Cardiac septum (tissue), 1 donor: ENCODE measurements at places on chromosomes 2 and 18. TPM values are rescaled to one million over a fixed set of nuclear protein-coding genes. Genes with fewer than 3 reads are reported as not detected.

The ACMSD gene
- not detected for total RNA-seq

GRCh38 chr2:165406173-165406572 is 63.3 kb upstream of the CSRNP3 start:
- DNase-seq = no peak

GRCh38 chr2:10847008-10847407 is 34.4 kb upstream of the PDIA6 start:
- DNase-seq = peak; percentile 93

The RPL31 gene
- total RNA-seq = 649 TPM

GRCh38 chr2:207136874-207137273 is 28.9 kb downstream of the KLF7 start:
- DNase-seq = no peak

The RAB6D gene
- 0.16 TPM for total RNA-seq

The MROH2A gene
- not detected for total RNA-seq

The MFF gene
- total RNA-seq = 75.6 TPM

DNA sequence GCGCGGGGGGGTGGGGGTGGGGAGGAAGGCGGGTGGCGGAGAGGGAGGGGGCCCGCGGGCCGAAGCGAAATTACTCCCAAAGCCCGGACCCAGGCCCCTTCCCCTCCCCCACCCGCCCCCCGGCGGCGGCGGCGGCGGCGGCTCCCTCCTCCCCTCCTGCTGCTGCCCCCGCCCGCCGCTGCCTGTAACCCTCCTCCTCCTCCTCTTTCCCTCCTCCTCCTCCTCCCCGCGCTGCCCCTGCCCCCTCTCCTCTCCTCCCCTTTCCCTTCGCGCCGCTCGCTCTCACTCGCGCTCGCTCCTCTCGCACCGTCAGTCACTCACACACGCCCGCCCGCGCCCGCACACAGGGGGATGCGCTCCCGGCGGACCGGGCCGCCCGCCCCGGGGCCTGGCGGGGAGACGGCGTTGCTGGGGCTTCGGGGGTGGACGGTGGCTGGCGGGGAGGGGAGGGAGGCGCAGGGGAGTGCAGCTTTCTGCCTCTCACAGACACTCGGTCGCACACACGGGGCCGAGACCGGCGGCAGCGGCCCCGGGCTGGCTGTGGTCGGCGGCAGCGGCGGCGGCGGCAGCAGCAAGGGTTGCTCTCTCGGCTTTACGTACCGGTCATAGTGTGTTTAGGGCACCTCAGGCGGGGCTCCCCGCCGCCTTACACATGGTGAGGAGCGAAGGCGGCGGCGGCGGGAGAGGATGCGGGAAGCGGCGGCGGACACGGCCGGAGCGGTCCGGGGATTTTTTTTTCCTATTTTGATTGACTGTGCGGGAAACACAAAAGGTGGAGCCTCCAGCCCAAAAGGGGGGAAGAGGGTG is 405 bp downstream of the SP3 start:
- peak; percentile 94 for DNase-seq

DNA sequence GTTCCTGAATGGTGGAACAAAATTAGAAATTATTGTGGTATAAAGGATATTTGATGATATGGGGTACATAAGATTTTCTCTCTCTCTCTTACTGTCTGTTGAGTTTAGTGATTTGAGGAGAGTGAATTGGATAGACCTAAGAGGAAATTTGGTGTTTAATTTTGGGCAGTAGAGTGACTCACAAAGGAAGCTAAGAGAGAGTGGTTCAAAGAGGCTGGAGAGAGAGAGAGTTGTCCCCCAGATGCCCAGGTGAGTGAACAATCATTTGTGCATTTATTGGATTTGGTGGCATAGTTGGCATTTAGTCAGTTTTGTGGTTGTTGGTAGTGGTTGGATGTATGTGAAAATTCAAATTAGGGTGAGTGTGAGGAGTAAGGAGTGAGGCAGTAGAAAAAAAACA is 56.8 kb downstream of the GPD2 start:
- no peak for DNase-seq

The PLEKHB2 gene
- 41.3 TPM for total RNA-seq

The ST3GAL5 gene
- total RNA-seq = 3.8 TPM

DNA sequence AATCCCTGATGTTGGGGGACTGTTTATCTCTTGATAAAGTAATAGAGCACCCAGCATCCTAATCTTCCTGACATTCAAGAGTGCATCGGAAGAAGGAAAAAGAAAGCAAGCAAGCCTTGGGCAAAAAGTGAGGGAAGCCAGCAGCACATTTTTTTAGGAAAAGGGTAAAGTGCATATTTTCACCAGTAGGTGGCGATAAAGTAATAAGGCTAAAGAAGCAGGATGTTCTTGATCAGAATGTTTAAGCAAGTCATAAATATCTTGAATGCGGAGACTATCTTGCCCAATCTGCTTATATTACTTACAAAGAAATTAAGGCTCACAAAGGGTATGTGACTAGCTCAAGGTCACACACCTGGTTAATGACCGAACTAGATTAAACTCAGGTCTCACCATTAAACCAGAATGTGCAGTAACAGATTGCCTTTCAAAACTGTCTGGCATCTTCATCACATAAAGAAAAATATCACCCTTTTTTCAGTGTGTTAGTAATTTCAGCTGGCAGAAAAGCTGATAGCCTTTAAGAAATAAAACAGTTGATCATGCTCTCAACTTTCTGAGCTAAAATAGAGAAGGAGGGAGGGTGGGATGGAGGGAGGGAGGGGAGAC is 83.8 kb downstream of the VIT start:
- DNase-seq = no peak

The CLASP1 gene
- 66.1 TPM for total RNA-seq

DNA sequence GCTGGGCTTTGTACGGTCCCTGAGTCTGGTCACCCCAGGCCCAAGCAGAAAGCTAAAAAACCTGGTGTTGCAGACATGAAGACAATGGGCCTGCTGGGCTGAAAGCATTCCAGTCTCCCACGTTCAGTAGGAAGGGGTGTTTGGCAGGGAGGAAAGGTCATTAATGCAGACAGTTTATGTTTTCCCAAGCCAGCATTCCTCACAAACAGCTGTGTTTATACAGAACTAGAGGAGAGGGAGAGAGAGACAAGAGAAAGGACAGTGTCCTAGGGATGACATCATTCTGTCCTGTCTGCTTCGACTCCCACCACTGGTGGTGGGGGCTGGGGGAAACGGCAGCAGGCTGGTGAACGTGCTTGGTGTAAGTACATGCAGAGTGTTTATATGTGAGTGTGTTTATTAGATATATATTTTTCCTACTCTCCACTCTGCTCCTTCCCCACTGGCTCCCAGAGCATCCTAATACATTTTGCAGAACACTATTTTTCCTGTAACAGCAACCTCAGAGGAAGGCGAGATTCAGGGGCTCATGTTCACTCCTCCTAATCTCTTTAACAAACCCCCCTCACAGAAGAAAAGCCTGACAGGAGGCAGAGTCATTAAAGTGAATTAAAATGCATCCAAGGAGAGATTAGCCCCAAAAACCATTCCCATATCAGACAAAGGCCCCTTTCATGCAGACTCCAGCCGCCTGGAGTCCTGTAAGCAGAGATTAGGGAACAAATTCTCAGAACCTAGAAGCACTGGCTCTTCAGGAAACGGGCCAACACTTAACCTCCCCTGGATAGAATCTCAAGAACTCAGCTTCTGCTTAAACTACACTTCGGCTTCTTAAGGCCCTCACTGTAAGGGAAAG is 380.4 kb downstream of the TNS1 start:
- DNase-seq = no peak

- no peak for DNase-seq
Observed at GRCh38 chr2:149027590-149028250, 10.8 kb upstream of the LYPD6B start.

DNA sequence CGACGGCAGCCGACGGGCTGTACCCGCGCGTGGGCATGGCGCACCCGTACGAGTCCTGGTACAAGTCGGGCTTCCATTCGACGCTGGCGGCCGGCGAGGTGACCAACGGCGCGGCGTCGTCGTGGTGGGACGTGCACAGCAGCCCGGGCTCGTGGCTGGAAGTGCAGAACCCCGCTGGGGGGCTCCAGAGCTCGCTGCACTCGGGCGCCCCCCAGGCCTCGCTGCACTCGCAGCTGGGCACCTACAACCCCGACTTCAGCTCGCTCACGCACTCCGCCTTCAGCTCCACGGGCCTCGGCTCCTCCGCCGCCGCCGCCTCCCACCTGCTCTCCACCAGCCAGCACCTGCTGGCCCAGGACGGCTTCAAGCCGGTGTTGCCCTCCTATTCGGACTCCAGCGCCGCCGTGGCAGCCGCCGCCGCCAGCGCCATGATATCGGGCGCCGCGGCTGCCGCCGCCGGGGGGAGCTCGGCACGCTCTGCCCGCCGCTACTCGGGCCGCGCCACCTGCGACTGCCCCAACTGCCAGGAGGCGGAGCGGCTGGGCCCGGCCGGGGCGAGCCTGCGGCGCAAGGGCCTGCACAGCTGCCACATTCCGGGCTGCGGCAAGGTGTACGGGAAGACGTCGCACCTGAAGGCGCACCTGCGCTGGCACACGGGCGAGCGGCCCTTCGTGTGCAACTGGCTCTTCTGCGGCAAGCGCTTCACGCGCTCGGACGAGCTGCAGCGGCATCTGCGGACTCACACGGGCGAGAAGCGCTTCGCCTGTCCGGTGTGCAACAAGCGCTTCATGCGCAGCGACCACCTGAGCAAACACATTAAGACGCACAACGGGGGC is 2.0 kb downstream of the SP9 start:
- no peak for DNase-seq

- no peak for DNase-seq
Observed at GRCh38 chr2:148540022-148540421, 104.5 kb upstream of the EPC2 start.

DNA sequence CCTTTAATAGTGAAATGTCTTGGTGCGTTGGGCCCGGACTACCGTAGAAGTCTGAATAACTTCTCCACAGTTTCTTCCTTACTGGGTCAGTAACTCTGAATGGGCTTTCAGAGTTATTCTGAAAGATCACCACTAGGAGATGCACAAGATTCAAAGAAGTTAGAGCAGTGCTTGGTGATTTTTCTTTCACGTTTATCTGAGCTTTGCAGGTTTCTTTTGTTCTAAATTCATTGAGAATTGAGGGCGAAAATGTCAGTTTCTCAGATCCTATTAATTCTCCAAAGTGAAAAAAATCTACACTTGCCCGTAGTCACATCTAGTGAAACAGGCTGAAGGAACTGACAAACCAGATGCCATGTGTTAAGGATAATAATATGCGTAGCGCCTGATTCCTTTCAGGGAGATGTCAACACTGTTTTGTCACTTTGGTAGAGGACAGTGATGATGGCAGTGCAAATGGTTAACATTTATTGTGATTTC is 70.1 kb downstream of the QPCT start:
- DNase-seq = no peak

DNA sequence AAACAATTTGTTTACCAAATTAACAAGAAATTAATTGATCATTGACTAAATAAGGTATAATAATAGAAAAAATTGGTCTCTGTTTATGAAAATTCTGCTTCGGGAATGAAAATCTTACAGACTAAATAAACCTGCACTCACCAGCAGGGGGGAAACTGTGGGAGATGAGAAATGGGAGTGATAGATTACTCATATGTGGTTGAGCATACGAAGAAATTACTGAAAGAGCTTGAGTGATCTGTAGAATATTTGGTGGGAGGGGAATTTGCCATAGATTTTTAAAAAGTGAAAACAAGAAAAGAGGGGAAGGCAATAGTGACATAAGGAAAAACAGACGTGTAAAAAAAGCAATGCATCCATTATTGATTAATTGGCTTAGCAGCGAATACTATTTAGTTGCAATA is 2.2 kb downstream of the HMSD start:
- DNase-seq = no peak

The DSC2 gene
- 26.7 TPM for total RNA-seq

GRCh38 chr2:132645176-132645575 is 24.8 kb downstream of the LYPD1 start:
- DNase-seq = no peak

GRCh38 chr2:241734467-241735208 is at the start of gene D2HGDH:
D2HGDH (plus strand) TSS chr2:241734630; CDS start chr2:241735225, 595 bp downstream.
- DNase-seq = peak; percentile 98

- DNase-seq = no peak
Observed at GRCh38 chr2:197934934-197935289, 130.5 kb downstream of the PLCL1 start.

DNA sequence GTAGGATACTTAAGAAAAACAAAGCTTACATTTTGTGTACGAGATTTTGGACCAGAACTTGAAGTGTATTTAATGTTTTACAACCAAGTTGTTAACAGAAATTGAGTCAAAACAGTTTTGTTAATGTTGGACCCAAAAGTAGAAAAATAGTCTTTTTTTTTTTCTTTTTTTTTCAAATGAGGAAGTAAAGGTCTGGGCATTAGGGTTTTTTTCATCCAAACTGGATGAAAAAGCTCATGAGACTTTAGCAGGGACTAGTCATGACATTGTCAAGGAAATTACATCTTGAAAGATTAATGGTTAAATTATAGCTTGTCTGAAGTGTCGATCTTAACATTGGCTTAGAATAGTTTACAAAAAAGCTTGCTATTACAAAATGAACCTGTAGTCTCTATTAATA is 32.3 kb downstream of the CCNT2 start:
- no peak for DNase-seq

GRCh38 chr18:36360256-36360909 is 62.9 kb downstream of the FHOD3 start:
- DNase-seq = no peak

The COLEC12 gene
- total RNA-seq = 5.5 TPM

DNA sequence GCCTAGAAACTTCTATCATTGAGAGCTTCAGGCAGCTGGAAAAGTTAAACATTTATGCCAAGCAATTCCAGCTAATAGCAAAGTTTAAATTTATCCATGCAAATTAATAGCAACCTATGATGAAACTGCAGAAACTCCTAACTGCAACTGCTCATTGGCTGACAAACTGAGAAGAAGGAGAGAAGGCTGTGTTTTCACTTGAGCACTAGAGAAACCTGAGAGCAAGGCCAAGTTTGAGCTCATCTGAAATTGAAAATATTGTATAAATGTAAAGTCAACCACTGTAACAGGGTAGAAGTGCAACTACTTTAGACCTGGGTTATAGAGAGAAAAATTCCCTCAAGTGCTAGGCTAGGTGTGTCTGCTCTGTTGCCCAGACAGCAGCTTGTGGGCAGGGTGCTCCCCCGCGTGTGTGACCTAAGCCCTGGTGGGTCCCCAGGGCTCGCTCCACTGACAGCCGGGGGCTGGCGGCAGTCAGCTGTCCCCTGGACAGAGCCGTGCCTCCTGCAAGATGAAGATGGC is 50.2 kb downstream of the CABYR start:
- no peak for DNase-seq

GRCh38 chr2:128793404-128793803 is 474.7 kb upstream of the HS6ST1 start:
- no peak for DNase-seq
